ENCODE measurements at places on chromosomes 4 and X.

GRCh38 chr4:41670530-41670929 lies 78.0 kb downstream of the PHOX2B start:
- no peak for DNase-seq

- DNase-seq: no peak
Measured at GRCh38 chrX:108148524-108148923, 56.9 kb downstream of the ATG4A start.

DNA sequence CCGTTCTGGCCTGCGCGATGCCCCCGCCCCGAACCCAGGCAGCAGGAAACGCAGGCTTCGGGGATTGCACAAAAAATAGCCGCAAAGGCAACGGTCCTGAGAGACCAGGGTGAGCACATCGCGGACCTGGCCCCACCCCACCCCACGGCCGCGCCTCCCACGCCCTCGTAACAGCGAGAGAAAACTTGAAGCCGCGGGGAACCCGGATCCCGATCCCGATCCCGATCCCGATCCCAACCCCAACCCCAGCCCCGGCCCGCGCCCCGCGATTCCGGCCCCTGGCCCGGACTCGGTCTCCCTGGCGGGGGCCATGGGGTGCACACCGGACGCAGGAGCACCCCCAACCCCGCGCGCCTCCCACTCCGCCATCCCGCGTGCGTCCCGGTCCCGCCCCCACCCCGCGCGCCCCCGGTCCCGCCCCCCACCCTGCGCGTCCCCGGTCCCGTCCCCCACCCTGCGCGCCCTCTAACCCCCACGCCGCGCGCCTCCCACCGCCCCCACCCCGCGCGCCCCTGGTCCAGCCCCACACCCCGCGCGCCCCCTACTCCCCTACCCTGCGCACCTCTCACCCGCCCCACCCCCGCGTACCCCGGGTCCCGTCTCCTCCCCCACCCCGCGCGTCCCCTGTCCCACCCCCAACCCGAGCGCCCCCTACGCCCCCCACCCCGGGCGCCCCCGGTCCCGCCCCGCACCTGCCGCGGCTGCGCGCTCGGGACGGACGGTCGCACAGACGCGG lies 29.0 kb downstream of the NOP14 start:
- DNase-seq: peak; percentile 32

DNA sequence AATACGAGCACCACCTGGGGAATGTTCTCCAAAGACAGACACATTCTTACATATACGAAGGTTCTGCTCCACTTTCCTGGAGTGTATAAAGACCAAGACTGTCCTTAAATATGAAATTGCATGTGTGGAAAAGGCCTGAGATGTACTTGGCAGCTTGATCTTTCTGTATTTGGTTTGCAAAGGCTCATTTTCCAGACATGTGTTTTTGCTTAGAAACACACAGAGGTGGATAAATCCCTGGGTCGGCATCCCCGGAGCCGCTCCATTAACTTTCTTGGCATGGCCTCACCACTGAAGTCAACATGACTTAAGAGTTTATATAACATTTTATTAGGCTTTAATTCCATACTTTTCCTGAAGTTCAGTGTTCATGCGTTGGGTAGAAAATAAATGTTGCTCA lies 239.4 kb downstream of the LDB2 start:
- no peak for DNase-seq
